ENCODE measurements at places on chromosomes 1 and 21.

DNA sequence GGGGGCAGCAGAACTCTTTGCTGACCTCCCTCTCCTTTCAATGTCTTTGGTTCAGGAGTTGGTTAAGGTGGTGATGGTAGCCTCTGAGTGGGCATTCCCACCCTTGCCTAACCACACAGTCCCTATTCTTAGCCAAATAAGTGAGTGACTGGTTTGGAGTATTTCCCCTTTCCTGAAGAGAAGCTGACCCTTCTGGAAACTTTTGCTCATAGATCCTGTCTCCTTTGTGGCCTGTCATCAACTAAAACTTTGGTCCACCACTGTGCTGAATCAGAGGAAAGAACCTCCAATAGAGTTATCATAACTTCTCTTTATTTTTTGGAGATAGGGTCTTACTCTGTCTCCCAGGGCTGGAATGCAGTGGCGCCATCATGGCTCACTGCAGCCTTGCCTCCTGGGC is 31.1 kb downstream of the C1orf21 start:
- DNase-seq: no peak

DNA sequence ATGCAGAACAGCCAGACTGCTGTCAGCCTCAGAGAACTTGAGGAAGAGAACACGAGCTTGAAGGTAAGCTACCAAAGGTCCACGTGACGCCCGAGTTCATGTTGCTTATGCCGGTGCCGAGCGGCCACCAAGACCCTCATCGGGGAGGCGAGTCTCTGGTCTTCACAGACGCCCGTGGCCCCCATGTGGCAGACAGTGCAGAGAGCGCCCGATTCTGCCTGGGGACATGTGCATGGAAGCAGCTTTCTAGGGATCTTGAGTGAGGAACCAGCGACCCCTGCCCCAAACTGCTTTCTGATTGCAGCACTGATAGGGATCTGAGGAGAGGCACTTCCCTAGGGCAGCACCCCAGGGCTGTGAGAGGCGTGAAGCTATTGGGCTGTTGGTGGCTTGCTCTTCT is 56.3 kb upstream of the DIP2A start:
- DNase-seq: no peak

GRCh38 chr1:62040450-62040849 is 154.2 kb upstream of the L1TD1 start:
- no peak for DNase-seq

DNA sequence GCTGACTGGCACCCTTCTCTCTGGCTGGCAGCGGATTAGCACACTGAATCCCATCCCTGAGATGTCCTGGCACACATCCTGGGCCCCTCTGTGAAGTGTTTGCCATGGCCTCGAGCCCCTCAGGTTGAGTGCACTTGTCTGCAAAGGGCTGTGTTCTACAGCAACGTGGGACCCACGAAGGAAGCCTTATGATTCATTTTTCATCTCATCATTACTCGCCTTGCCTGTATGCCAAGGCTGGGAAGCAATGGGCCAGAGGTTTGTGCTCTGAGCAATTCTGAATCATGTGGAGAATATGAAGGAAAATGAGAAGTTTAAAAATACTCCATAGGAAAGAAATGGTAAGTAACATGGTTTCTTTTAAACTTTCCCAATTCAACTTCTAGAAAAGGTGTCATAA is 124.8 kb upstream of the LMO4 start:
- no peak for DNase-seq

DNA sequence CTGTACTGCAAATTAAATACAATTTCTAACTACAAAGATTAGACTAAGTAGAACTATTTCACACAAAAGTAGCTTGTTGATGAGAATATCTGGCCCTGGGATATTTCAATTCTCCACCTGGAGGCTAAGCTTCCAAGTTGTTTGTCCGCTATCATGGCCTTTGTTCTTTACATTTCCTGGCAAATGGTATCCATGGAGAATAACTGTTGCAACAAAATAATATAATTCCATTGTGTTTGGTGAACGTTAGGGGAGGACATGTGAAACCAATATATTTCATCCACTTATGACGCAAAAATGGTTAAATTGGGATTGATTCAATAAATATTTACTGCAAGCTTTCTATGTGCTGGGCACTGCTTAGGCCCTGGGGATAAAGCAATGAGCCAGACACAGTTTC is 565.4 kb downstream of the PTPRC start:
- DNase-seq: no peak

Data from CD4-positive, alpha-beta T cell treated with Interleukin-6 at 100 ng/mL for 8 hours (primary cell).